ENCODE measurements at places on chromosomes 3 and 15.
A peak's percentile ranks its signal among the peaks of the same experiment; 100 is the strongest.

- no peak for DNase-seq
These were observed 116.5 kb downstream of the SLC9A9 start for GRCh38 chr3:143731776-143732175.

DNA sequence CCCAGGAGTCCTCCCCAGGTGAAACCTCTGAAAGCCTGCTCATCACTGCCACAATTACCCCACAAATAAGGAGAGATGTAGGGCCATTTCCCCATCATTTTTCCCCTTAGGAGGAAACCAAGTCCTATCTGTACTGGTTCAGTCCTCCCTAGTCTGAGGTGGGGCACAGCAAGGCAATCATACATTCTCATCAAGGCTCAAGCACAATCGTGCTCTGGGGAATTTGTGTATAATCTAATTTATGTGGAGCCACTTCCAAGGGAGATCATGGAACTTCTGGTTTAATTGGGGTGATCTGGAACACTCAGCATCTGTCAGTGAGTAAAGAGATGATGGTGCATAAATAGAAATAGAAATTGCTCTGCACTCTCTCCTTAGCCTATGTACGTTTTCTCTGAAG is 546.9 kb downstream of the IGSF11 start:
- DNase-seq = no peak

DNA sequence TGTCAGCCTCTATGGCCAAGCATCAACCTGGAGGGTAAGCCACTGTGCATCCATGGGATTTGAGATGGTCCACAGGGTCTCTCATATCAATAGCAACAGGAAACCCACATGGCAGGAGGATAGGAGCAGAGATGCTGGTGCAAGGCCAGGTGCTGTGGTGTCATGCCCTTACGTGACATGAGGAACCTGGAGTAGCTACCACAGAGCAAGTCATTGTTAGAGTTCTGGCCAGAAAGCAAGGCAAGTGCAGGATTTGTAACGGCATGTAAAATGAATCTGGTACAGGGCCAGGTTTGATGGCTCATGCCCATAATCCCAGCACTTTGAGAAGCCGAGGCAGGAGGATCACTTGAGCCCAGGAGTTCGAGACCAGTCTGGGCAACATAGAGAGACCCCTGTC is 14.8 kb upstream of the ZNF774 start:
- DNase-seq = no peak

DNA sequence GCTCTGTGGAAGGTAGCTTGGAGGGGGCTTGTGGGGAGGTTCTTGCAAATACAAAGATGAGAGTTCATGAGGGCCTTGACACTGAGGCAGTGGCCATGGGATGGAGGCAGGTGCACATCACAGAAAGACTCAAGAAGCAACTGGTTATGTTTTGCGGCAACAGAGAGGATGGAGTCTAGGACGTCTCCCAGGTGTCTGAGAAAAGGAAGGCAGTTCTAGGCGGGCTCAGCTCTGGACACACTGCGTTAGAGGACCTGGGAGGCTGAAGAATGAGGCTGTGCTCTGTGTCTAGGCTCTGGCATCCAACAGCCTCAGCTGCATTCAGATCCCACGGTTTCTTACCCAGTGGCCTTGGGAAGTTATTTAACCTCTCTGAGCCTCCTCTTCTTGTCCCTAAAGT is 23.5 kb downstream of the NOX5 start:
- DNase-seq = no peak

DNA sequence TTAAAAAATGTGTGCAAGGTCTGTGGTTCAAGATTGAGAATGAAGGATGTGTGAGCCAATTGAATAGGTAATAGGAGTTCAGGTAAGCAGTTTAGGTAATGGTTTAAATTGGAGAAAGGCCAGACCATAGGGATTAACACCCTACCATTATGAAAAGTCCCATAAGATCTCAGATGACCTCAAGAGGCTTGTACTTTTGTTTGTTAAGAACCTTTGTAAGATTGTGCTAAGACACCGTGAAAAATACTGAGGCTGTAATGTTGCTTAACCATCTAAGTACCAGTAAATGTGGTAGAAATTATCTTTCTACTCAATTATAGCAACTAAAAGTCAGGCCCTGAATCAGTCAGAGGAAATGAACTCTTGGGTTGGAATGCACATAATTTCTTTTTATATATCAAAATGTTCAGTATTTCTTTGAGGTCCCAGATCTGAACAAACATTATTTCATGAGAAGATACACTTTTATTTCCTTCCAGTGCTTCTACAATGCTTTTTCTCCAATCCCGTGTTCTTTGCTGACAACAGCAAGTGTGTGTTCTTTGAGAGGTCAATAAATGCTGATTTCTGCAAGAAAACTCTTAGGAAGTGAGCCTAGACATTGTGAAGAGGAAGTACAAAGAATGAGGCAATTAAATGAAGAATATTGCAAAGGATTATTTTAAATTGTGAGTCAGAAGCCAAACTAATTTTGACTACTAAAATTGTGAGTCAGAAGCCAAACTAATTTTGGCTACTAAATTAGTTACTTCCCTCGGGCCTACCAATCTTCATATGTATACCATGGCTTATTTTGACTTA is 66.4 kb downstream of the TCF12 start:
- DNase-seq = no peak

DNA sequence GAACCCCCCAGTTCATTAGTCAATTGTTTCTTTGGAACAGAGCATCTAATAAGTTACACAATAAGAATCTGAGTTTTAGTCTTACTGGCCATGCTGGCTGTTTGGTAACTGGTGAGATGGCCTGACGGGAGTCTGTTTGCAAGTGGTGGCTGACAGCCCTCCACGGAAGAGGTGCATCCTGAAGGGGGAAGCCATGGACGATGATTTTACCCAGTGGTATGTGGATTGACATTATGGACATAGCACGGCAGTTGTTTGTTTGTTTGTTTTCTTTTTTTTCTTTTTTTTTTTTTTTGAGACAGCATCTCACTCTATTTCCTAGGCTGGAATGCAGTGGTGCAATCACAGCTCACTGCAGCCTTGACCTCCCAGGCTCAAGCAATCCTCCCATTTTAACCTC is 156.0 kb downstream of the RPLP1 start:
- DNase-seq = no peak

GRCh38 chr15:61892140-61892539 is 168.1 kb downstream of the VPS13C start:
- no peak for DNase-seq

DNA sequence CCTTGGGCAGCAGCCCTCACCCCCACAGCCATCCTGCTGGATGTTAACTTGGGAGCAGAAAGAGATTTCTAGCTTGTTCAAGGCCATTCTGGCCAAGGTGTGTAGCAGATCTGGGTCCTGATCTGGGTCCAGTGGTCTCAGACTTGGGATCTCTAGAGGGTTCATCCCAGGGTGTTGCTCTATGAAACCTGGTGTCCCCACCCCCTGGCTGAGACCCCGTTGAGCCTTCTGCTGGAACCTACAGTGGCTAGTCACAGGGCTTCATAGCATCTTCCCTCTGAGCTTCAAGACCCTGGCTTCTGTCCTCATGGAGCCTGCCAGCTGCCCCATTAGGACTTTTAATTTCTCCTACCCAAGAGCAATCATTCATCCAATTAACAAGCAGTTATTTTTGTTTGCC is 64.3 kb downstream of the EPHB1 start:
- DNase-seq = no peak

DNA sequence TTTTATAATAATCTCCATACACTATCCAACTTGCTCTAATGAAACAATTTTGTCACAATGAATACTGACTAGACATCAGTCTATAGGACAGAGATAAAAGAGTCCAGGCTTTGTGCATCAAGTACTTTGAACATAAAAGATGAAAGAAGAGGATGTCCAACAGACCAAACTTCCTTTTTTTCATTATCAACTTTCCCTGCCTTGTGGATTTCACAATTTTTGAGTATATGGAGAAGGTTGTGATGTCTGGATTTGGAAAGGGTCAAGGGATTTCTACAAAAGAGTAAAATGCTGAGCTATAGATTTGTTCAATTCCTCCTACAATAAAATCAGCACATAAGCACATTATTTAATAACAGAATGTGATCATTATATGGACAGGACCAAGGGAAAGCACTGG is 25.7 kb downstream of the CD47 start:
- DNase-seq = no peak

- no peak for DNase-seq
These were observed 14.0 kb downstream of the FAM227B start for GRCh38 chr15:49606594-49606993.

DNA sequence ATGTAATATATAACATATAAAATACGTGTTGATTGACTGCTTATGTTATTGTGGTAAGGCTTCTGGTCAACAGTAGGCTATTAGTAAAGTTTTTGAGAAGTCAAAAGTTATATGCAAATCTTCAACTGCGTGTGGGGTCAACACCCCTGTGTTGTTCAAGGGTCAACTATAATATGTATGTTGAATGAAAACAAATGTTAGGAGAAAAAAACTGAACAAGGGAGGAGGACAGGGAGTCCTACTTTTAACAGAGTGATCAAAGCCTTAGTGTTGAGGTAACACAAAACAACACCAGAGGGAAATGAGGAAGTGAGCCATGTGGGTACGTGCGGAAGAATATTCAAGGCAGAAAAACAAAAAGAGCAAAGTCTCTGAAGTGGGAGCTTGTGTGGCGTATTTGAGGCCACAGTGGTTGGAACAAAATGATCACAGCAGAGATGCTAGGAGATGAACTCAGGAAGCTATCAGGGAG is 62.5 kb downstream of the SFMBT1 start:
- DNase-seq = no peak

DNA sequence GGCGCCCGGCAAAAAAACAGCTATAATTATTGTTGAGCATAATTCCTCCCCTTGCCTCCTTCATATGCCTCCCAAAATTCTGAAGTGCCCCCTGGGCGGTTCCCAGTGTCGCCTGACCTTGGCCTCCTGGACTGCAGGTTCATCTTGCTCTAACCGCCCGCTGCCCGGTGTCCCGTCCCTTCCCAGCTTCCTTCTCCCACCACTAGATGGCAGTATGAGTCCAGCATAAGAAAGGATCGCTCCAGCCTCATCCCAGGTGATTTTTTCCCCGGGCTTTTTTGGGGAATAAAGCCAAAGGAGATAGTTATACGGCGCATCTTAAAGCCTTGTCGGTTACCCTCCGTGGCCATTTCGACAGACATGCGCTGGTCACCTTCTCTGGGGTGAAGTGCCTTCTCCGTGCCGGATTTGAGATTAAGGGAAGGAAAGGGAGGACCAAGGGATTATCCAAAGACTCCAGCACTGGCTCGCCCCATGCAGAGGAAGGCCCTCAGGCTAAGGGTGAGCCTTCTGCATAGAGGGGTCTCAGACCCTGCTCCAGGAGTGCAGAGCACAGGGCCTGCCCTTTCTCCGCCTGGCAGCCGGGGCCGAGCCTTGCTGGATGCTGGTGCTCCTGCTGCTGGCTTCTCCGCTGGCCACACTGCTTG is 45.8 kb upstream of the TRA2B start:
- DNase-seq = no peak

DNA sequence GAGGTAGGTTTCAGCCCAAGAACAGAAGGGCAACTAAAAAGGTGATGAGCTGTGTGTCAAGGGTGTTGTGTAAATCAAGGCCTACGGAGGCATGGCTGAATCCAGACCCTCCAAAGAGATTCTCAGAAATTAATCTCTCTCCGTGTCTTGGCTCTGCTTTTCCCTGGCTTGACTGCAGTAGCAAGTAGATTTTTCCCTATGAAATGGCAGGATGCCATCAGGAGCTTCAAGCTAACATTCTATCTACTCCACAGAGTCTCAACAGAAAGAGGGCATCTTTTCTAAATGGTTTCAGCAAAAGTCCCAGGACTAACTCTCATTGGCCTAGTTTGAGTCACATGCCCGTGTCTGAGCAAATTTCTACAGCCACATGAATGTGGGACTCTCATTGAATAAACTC is 58.3 kb downstream of the LSM3 start:
- no peak for DNase-seq

DNA sequence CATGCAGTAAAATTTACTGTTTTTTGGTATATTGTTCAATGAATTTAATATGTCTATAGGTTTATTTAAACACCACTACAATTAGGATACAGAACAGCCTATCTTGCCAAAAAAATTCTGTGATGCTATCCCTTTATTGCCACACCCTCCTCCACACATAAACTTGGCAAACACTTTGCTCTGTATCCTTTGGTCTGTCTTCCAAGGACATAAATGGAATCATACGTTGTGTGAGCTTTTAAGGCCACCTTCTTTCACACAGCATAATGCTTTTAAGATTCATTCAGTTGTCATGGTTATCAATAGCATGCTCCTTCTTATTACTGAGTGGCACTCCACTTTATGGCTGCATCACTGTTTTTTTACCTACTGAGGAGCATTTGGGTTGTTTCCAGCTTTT is 71.5 kb downstream of the CERS3 start:
- DNase-seq = no peak

DNA sequence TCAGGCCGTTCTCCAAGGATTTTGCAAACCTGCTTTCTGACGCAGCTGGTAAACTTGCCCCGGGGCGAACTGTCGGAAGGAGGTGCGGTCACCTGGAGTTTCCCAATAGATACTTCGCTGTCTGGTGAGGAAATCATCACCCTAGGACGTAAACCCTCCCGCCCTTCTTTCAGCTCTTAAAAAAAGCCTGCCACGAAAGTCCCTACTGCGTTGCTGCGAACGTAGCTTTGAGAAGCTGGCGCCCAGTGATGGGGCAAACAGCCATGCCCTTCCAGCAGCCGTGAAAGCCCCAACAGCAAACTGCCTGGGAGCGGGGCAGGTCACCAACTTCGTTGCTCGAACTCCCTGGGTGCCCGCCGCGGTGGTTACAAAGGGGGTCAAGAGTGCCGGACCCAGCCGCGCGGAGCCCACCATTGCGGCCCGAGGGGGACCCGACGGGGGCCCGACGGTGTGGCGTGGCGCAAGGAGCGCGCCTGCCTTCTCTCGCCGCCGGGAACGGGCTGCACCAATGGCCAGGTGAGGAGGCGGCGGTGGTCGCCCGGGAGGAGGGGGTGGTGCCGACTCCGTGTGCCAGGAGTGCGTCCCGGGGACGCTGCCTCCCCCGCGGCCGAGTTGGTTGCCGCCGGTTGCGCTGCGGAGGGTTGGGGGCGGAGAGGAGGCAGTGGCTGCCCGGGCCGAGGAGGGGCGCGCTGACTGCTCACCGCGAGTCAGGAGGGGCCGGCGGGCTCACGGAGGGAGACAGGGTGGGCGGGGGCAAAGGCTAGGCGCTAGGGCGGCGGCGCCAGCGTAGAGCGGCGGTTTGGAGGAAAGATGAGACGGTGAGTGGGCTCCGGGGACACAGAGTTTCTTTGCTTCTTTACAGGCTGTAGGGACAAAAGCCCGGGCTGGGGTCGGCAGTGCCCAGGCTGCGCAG is at the start of gene PHLDB2:
Gene PHLDB2, plus strand, starts transcription at position 205 of the 913 bp plus-strand sequence. CDS start 24,813 bp downstream, outside the sequence.
- DNase-seq = peak; percentile 48

- peak; percentile 47 for DNase-seq
These were observed 533.1 kb upstream of the NAALADL2 start for GRCh38 chr3:174325834-174326700.

- DNase-seq = no peak
These were observed 135.6 kb downstream of the TPRA1 start for GRCh38 chr3:127454968-127455367.

GRCh38 chr3:122662505-122662904 is 18.1 kb upstream of the PARP14 start:
- no peak for DNase-seq

DNA sequence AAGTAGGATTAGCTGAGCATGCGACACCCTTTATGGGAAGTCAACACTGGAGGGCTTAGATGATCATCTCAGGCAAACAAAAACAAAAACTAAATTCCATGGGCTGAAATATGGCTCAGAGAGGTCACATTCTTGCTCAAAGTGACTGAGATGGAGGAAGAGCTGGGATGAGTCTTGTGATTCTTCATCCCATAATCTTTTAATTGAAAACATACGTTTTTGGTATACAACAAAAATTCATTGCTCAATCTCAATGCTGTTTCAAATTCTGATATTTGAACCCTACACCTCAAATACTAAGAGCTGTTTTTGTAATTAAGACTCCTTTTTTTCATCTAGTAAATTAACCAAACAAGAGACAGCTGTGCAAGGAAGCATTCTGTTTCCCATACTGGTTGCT is 257.0 kb downstream of the NR1D2 start:
- DNase-seq = no peak

All from retinal pigment epithelial cell (primary cell).